Kidney (tissue), 22 donors: ENCODE measurements at places on chromosomes 7 and 10. TPM values are rescaled to one million over a fixed set of nuclear protein-coding genes. Genes with fewer than 3 reads are reported as not detected.

AASS gene
- polyA plus RNA-seq = 4.9 TPM

ANKRD30A gene
- polyA plus RNA-seq = not detected

CLCN1 gene
- polyA plus RNA-seq = not detected

FBH1 gene
- 70.7 TPM for polyA plus RNA-seq

GRCh38 chr7:94888551-94888950 lies 18.8 kb upstream of the PPP1R9A start:
- peak; percentile 72 for DNase-seq

DNA sequence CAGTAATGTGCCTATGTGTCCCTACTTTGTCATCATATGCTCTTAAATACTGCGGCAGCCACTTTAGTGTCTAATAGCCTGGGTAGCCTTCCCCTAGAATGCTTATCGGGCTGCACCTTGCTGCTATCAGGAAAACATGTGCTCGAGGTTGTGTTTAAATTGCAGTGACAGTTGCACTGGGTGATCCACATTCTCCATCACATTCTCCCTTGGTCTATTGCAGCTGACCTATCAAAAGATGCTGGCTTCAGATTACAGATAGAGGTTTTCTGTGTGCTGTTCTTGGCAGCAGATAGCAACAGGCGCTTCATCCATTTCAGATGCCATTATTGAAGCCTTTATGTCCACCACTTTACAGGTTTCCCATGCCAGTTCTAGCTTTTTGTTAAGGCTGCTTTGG lies 130.1 kb upstream of the MDFIC start:
- no peak for DNase-seq

DNA sequence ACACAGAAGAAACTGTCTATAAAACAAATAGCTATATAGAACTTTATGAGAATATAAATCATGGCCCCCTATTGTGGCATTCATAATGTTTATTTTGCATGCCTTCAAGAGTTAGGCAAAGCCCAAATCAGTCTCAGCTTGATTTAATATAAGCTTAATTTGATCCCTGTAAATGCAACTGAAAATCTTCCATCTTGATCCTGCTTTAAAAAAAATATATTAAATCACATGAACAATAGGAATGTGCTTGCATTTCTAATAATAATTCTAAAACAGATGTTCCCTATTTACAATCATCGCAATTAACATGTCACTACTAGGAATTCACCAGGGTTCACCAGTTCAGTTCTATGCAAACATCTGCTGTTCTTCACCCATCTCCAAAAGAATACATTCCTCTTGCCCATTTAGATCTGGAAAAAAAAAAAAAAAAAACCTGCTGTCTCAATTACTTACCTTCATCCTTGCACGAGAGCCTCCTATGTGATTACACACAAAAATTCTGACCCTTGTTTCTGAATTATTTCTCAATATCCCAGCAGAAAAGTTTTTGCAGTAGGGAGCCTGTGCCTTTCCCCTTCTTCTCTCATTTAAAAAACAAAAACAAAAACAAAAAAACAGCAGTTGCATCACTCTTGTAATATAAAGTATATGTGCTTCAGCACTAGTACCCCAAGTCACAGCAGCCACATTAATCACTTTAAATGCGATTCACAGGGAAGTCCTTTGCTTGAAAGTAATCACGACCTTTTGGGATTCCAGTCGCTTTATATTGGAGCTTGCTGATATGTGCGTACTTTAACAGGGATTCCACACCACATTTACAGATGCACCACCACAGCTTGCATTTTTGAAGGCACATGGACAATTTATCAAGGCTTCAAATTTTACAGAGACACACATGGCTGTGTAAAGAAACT lies 194.8 kb upstream of the KMT2E start:
- no peak for DNase-seq

DNA sequence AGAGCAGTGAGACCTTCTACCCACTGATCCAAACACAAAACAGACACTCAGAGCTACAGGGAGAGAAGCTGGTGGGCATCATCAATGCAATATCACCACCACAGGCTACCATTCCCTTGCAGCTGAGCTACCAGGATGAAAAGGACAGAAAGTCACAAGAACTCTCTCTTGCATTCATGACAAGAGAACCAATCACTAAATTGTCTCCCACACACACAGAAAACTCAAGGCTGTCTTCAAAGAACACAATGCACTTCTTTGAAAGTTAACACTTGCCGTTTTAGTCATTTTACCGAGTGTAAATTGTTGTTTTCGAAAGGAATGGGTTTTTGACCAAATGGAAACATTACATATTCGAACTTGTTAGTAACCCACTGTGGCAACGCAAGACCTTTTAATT lies 626.6 kb downstream of the SORCS1 start:
- DNase-seq = no peak

DNA sequence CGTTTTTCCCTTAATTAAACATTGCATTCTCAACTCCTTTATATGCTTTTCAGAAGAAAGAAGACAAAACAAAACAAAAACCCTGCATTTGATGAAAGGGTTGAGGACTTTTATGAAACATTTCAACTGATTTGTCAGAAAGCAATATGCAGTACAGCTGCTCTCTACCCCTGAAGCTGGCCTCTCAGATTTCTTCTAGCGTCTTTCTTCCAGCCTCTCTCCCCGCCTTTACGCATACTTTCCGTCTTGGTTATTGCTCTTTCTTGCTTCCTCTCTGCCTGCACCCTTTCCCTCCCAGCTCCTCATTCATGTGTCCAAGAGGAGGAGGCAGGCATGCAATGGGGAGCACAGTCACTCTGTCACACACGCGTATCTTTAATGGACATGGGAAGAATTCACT lies 91.0 kb upstream of the COL1A2 start:
- peak; percentile 95 for DNase-seq

GRCh38 chr7:123594813-123595241 lies 6.8 kb upstream of the ASB15 start:
- DNase-seq = no peak

DNA sequence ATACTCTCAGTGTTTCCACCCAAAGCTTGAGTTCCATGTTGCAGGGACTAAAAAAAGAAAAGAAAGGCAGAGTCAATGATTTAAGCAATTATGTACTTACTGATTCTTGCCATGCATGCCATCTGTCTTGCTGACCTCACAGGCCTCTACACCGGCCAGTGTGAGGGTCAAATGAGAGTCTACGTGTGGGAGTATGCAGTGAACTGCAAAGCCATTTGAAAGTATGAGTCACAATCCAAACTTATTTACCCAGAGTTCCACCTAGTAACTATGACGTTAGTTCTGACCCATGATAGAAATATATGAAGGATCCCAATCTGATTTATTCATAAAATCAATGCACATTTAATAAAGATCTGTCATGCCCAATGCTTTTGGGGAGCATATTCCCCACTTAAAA lies 26.5 kb downstream of the PDE1C start:
- no peak for DNase-seq

DNA sequence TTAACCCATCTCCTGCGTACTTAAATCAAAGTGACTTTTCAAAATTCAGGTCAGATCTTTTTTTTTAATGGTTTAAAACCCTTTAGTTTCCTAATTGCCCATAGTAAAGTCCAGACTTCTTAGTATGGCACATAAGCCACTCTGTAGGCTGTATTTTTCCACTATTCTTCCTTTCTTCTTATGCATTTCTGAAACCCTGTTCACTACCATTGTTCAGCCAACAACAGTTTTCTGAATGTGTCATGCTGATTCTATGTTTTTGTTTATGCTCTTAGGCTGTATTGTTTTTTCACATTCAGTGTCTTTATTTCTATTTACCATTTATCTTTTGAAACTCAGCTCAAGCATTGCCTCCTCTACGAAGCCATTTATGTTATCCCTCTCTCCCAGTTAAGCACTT lies 26.7 kb downstream of the CCSER2 start:
- DNase-seq = no peak

- DNase-seq = no peak
Observed at GRCh38 chr10:128642023-128642422, 515.8 kb upstream of the MKI67 start.

GRCh38 chr7:100655908-100656674 lies at the start of gene ACTL6B:
Gene ACTL6B (minus strand): TSS chr7:100656448. CDS start chr7:100656354, 94 bp downstream.
- peak; percentile 77 for DNase-seq

DNA sequence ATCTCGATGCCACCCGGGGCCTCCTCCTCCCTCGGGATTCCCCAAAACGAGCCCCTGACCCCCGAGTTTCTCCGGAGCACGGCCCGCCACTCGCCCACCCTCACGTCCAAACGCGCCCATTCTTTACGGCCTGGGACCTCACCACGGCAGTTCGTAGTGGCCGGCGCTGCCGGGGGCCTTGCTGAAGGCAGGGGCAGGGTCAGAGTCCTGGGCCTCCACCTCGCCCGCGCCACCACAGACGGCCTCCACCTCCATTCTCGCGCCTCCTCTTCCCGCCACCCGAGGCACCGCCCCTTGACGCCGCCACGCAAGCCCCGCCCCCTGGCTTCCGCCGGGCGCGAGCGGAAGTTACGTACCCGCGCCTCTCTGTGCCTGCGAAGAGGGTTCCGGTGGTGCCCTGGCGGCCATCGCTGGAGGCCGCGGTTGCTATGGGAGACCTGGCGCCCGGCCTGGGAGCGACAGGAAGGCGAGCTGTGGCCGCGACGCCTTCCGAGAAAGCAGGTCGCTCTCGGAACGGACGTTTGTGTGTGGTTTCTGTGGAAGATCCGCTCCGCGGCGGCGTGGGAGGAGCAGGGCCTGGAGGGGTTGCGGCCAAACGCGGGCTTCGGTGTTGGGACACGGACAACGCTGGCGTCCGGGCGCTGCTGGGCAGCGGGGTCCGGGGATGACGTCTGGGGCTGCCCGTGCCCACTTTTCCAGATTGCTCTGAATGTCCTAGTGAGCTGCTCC lies at the start of gene RFC2:
RFC2 (minus strand) TSS at position 271 of the 729 bp plus-strand sequence; CDS start at position 255, 16 bp downstream.
- peak; percentile 98 for DNase-seq

DNA sequence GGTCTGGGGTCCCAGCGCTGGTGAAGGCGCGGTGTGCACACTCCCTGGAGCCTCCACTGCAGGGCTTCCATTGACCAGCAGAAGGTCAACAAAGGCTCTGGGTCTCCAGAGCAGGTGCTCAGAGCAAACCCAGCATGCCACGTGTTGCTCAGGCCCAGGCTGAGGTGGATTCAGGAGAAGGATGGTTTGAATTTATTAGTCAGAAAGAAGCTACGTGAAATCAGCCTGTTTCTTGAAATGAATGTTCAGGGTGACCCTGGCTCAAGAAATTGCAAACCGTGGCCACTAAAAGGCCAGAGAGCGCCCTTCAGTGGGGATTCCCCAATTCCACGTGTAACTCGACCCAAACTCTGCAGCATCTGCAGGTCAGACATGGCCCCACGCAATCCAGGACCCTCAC lies 82.7 kb upstream of the PFKP start:
- no peak for DNase-seq
